Activated CD4-positive, alpha-beta memory T cell treated with anti-CD3 and anti-CD28 coated beads, Interleukin-2, amount 10 ng/mL, durations not matched to agents 7 days and 5 days (primary cell): ENCODE measurements at places on chromosomes 11 and 22. TPM values are rescaled to one million over a fixed set of nuclear protein-coding genes. Genes with fewer than 3 reads are reported as not detected.

- peaks cover 16% of the 10 kb centered on the region for H3K4me1 ChIP-seq
- H3K27ac ChIP-seq: no peak overlapping the region
- no peaks in the 10 kb centered on the region for H3K27me3 ChIP-seq
- no peak for DNase-seq
- no peaks in the 10 kb centered on the region for H3K36me3 ChIP-seq
These were observed 88.3 kb upstream of the PARVA start for GRCh38 chr11:12288931-12289666.

DNA sequence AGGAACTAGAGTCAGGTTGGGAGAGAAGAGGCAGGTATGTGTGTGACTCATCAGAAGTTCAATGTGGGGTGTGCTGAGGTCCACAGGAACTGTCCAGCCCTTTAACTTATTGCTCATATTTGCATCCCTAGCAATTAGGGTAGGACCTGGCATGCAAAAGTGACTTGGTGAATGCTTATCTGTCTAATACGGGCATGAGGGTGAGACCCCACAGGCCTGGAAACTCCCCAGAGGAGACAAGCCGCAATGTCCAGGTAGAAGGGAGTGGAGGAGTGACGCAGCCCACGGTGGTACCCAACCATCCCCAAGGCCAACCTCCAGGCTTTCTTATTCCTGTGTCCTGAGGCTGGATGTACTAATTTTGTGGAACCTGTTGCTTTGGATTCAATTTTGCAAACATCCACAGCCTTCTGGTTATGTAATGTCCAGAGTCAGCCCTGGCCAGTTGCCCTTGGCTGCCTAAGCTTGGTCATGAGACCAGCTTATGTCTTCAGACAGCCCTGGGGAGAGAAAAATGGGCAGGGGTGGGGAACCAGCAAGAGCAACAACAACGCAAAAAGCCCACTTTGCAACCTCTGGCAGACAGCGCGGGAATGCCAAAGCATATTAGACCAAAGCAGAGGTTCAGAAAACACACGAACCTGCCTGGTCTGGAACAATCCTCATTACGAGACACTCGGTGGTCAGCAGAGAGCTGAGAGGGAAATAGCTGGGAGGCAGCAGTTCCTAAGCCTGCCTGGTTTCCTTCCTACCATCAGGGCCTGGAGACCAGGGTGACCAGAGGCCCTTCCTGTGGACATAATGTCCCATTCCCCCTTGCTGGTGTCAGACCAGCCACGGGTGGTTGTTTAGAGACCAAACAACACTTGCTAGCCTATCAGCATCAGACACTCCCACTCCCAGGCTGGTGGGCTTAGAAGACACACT lies 49.3 kb downstream of the TIMP3 start:
- DNase-seq: no peak
- H3K36me3 ChIP-seq: no peaks in the 10 kb centered on the region
- no peak overlapping the region for H3K4me3 ChIP-seq
- H3K27me3 ChIP-seq: no peaks in the 10 kb centered on the region
- H3K4me1 ChIP-seq: no peaks in the 10 kb centered on the region

DNA sequence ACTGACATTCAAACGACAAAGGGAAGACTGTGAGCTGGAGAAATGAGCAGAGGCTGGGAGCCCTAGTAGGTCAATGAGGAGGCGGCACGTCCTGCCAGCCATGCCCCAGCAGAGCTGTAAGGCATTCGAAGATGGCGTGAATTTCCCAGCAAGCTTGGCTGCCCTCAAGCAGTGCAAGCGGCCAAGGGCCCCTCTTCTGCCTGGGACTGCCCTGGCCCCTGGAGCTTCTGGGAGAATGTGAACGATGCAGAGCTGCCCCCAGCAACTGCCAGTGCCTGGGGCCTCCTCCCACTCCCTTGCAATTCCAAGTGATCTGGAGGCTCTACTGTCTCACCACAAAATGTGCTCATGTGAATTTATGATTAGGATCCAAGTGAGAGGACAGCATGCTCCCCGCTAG lies 4.3 kb downstream of the PPM1F start:
- no peak for DNase-seq
- H3K4me3 ChIP-seq: no peak overlapping the region

GRCh38 chr11:16969010-16969999 lies 44.9 kb downstream of the PLEKHA7 start:
- no peaks in the 10 kb centered on the region for H3K27me3 ChIP-seq
- DNase-seq: no peak
- H3K36me3 ChIP-seq: no peaks in the 10 kb centered on the region

DNA sequence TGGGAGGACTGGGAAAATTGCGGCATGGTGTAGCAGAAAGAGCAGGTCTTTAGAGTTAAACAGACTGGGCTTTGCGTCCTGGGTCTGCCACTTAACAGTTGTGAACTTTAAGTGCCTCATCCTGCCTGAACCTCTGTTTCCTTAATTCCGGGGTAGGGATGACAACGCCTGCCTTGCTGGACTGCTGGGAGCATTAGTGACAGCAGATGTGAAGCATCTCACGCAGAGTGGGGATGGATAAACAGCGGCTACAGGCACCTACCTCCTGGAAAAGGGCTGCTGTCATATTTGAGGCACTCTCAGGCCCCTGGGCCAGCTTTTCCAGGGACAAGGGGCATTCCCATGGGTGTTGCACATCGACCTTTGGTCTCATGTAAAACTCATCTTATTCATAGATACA lies 572.2 kb downstream of the TBC1D22A start:
- no peak overlapping the region for H3K27ac ChIP-seq
- no peaks in the 10 kb centered on the region for H3K4me1 ChIP-seq
- peaks cover 3% of the 10 kb centered on the region for H3K27me3 ChIP-seq
- DNase-seq: no peak

DNA sequence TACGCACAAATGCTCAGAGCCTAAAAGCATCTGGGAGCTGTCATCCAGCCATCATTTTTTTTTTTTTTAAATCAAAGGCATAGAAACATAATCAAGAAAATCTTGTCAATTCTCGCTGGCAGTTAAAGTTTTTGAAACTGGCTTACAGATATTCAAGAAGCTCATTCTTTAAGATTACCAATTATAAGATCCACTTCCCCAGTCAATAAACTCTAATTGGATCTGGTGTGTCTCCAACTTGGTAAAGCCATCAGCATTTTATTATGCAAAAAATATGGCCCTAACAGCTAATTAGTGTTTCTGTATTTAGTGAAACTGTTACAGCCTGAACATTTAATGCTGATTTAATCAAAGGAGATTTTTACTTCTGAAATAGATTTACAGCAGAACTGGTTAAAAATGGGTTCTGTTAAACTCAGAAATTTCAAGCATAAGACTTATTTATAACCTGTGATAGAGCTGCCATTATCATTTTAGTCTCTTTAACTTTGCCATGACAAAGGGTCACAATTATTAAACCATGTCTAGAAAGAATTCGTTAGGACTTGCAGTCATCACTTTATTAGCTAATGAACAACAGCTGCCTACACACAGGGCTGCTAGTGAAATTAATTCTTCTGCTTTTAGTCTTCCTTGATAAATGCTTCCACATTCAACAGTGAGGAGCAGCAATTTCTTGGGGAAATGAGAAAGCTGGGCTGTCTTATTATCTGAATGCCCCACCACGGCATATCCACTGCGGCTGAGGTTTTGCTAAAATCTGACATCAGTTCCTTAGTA lies 176.4 kb upstream of the PITPNB start:
- peaks cover 3% of the 10 kb centered on the region for H3K27me3 ChIP-seq
- no peaks in the 10 kb centered on the region for H3K4me1 ChIP-seq
- no peaks in the 10 kb centered on the region for H3K36me3 ChIP-seq
- H3K27ac ChIP-seq: no peak overlapping the region
- H3K4me3 ChIP-seq: no peak overlapping the region

- H3K4me3 ChIP-seq: no peak overlapping the region
- H3K27me3 ChIP-seq: no peaks in the 10 kb centered on the region
- no peaks in the 10 kb centered on the region for H3K36me3 ChIP-seq
- H3K27ac ChIP-seq: no peak overlapping the region
These were observed 1289.4 kb downstream of the FAM181B start for GRCh38 chr11:81444297-81444696.

GRCh38 chr11:10984250-10984649 lies 126.4 kb upstream of the ZBED5 start:
- H3K4me3 ChIP-seq: no peak overlapping the region
- peaks cover 9% of the 10 kb centered on the region for H3K4me1 ChIP-seq
- H3K27me3 ChIP-seq: peaks cover 12% of the 10 kb centered on the region
- H3K36me3 ChIP-seq: no peaks in the 10 kb centered on the region
- no peak overlapping the region for H3K27ac ChIP-seq
- DNase-seq: no peak

GRCh38 chr11:12512132-12512531 lies 134.8 kb downstream of the PARVA start:
- DNase-seq: no peak
- H3K27me3 ChIP-seq: peaks cover 3% of the 10 kb centered on the region
- H3K27ac ChIP-seq: no peak overlapping the region
- H3K4me3 ChIP-seq: no peak overlapping the region

- DNase-seq: no peak
- no peak overlapping the region for H3K27ac ChIP-seq
- peaks cover 31% of the 10 kb centered on the region for H3K4me1 ChIP-seq
- peaks cover 8% of the 10 kb centered on the region for H3K36me3 ChIP-seq
These were observed 2.0 kb upstream of the RELT start for GRCh38 chr11:73374151-73374550.

DNA sequence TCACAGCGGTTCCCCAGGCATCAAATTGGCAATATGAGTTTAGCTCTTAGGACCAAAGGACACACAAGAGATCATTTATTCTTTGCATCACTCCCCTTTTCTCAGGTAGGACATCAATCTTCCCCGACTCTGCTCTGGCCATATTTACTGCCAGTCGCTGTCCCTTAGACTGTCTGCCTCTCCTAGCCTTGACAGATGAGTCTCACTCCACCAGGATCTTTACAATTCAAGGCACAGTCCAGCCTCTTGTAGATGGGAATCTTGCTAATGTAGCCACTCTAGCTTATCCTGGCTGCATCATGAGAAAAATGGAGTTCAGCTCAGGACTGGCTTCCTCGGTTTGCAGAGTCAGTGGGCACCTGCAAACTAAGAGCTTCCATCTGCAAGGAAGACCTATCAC lies 915.2 kb downstream of the NTM start:
- H3K27ac ChIP-seq: no peak overlapping the region
- peaks cover 7% of the 10 kb centered on the region for H3K4me1 ChIP-seq
- peaks cover 8% of the 10 kb centered on the region for H3K27me3 ChIP-seq

- H3K4me3 ChIP-seq: peak overlapping the region; percentile 87
- H3K4me1 ChIP-seq: peaks cover 45% of the 10 kb centered on the region
- H3K27me3 ChIP-seq: no peaks in the 10 kb centered on the region
- DNase-seq: peak; percentile 88
- H3K36me3 ChIP-seq: peaks cover 59% of the 10 kb centered on the region
- H3K27ac ChIP-seq: peak overlapping the region; percentile 97
These were observed 465 bp upstream of the TTC9C start for GRCh38 chr11:62727872-62728170.

GRCh38 chr11:8025816-8026215 lies 38.7 kb downstream of the EIF3F start:
- peaks cover 3% of the 10 kb centered on the region for H3K4me1 ChIP-seq
- no peaks in the 10 kb centered on the region for H3K36me3 ChIP-seq
- H3K27me3 ChIP-seq: peaks cover 14% of the 10 kb centered on the region
- no peak overlapping the region for H3K27ac ChIP-seq
- DNase-seq: no peak

DNA sequence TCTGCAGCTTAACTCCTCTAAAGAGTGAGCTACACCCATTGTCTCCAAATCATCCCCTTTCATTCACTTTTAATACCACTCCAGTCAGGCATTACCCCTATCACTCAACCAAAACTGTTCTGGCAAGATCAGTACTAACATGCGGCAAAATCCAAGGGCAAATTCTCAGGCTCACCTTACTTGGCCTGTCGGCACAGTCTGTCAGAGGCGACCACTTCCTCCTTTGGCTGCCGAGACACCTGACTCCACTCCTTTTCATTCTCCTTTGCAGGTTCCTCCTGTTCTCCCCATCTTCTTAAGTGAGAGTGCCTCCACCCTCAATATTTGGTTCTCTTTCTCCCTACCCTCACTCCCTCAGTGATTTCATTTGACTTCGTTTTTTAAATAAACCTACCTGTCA lies 4.2 kb downstream of the C11orf91 start:
- peaks cover 27% of the 10 kb centered on the region for H3K27me3 ChIP-seq
- H3K4me1 ChIP-seq: peaks cover 17% of the 10 kb centered on the region
- H3K27ac ChIP-seq: no peak overlapping the region
- no peak overlapping the region for H3K4me3 ChIP-seq

DNA sequence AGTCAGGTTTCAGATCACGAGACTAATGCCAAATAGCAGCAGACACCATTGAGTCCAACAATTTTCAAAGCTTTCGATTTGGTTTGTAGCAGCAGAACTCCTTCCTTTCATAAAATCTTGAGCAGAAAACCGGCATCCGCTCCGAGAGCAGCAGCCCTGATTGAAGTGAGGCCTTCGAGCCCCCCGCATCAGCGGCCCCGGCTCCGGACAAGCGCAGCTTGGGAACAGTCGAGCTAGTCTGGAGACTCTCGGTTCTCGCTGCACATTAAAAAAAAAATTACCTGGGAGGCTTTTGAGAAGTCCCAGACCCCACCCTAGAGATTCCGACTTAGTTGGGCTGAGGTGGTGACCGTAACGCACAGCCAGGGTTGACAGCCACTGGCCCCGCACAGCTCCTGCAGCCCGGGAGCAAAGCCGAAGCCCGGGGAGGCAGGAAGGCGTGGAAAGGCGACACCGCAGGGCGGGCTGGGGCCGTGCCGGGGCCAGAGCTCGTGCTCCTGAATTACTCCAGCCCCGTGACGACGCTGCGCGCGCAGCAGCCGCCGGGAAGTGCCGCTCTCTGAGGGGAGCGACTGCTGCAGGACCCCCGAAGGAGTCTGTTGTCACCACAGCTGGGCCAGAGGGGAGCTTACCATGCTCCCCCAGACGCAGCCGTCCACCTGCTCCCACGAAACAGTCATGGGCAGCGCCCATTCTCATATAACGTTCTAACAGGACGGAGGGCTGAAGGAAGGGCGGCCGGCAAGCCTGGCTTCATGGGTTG lies 57.8 kb downstream of the SPATA19 start:
- no peaks in the 10 kb centered on the region for H3K36me3 ChIP-seq
- H3K27ac ChIP-seq: no peak overlapping the region
- no peak for DNase-seq
- no peaks in the 10 kb centered on the region for H3K4me1 ChIP-seq

DNA sequence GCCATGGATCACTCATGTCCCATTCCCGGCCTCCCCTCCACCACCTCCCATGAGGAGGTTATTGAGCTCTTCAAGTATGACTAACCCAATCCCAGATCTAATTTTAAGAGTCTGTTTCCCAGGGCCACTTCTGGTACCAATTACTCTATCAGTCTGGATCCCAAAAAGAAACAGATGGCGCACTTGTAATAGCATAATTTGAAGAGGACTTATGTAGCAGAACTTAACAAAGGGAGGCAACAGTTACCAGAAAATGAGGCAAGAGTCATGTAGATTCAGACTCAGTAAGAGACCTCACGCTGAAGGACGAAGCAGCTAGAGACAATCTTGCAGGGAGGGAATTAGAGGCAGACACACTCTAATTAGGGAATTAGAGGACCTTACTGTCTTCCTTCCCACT lies 46.9 kb downstream of the DDX6 start:
- H3K36me3 ChIP-seq: peaks cover 8% of the 10 kb centered on the region
- no peak for DNase-seq
- H3K27ac ChIP-seq: no peak overlapping the region

GRCh38 chr11:128424851-128425285 lies 162.5 kb downstream of the ETS1 start:
- no peak overlapping the region for H3K4me3 ChIP-seq
- no peaks in the 10 kb centered on the region for H3K27me3 ChIP-seq
- no peak for DNase-seq
- peaks cover 16% of the 10 kb centered on the region for H3K4me1 ChIP-seq
- H3K27ac ChIP-seq: no peak overlapping the region

Gene INS
- not detected for total RNA-seq

Gene UPK2
- total RNA-seq: not detected

Gene CTSD
- 156 TPM for total RNA-seq

Gene PHOX2A
- not detected for total RNA-seq

Gene APOL6
- 75.6 TPM for total RNA-seq
